CD4-positive, alpha-beta T cell (primary cell): ENCODE measurements at places on chromosomes 1 and 21. TPM values are rescaled to one million over a fixed set of nuclear protein-coding genes. Genes with fewer than 3 reads are reported as not detected.

- peak overlapping the region; percentile 89 for H3K27ac ChIP-seq
- H3K27me3 ChIP-seq, result no peaks in the 10 kb centered on the region
- peaks cover 2% of the 10 kb centered on the region for H3K36me3 ChIP-seq
- H3K4me1 ChIP-seq, result peaks cover 97% of the 10 kb centered on the region
- peak; percentile 71 for DNase-seq
Observed at GRCh38 chr1:21334214-21335087, 44.2 kb upstream of the ECE1 start.

- no peaks in the 10 kb centered on the region for H3K27me3 ChIP-seq
- no peak overlapping the region for H3K27ac ChIP-seq
- DNase-seq, result no peak
- no peak overlapping the region for H3K4me3 ChIP-seq
Observed at GRCh38 chr1:157098519-157098918, 1.1 kb downstream of the ETV3L start.

DNA sequence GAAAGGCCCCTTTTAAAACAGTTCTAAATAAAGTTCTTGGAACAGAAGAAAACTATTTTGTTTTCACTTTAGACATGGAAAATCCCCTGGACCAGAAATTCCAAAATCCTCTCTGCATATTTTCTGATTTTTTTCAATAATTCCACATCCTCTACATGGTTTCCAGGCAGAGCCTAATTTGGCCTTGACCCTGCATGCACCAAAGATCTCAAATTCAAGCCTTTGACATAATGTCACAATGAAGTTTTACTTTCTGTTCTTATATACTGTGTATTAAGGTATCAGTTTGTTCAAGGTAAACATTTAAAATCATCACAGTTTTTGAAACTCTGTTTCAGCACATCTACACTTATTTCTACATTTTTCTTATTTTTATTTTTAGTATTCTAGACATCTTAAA lies 12.2 kb upstream of the NPL start:
- DNase-seq, result no peak
- peaks cover 1% of the 10 kb centered on the region for H3K27me3 ChIP-seq
- H3K4me1 ChIP-seq, result peaks cover 4% of the 10 kb centered on the region
- H3K27ac ChIP-seq, result no peak overlapping the region
- no peaks in the 10 kb centered on the region for H3K36me3 ChIP-seq

DNA sequence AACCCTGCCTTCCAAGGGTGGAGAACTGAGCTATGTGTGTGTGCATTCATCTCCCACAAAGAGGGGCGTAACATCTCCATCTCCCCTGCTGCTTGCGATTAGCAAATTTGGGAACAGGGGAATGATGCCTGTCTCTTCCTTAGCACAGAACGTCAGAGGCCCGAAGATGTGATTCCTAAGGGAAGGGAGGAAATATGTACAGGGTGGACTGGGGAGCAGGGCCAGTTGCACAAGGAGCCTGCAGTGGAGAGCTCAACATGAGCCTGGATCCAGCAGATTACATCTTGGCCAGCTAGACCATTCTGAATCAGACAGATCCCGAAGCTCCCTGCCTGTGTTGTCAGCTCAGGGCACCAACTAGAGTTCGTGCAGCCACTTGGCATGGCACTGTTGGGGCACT lies 118.1 kb downstream of the NGF start:
- no peak overlapping the region for H3K27ac ChIP-seq
- H3K4me3 ChIP-seq, result no peak overlapping the region
- DNase-seq, result no peak
- no peaks in the 10 kb centered on the region for H3K4me1 ChIP-seq

- H3K27me3 ChIP-seq, result no peaks in the 10 kb centered on the region
- no peak for DNase-seq
- no peaks in the 10 kb centered on the region for H3K4me1 ChIP-seq
- no peak overlapping the region for H3K4me3 ChIP-seq
- H3K36me3 ChIP-seq, result no peaks in the 10 kb centered on the region
Observed at GRCh38 chr1:156344409-156344808, 6.1 kb downstream of the TSACC start.

DNA sequence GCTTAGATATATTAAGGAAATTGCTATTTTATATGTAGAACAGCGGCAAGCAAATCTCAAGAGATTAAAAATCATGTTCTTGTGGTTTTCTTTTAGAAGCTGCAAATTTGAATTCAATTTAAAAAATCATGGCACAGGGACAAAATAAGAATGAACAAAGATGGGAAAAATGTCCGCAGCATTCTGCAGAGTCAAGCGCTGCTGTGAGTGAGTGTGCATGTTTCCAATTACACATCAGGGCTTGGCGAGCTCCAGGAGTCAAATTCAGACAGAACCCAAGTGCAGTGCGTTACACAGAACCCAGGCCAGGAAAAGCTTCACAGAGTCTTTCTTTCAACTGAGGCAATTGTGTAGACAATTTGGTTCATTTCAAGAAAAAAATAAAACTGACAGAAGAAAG lies 33.3 kb upstream of the ERG start:
- DNase-seq, result no peak
- H3K4me1 ChIP-seq, result no peaks in the 10 kb centered on the region
- H3K27me3 ChIP-seq, result no peaks in the 10 kb centered on the region

- DNase-seq, result no peak
- H3K4me3 ChIP-seq, result no peak overlapping the region
- peaks cover 32% of the 10 kb centered on the region for H3K36me3 ChIP-seq
- H3K27me3 ChIP-seq, result no peaks in the 10 kb centered on the region
- H3K4me1 ChIP-seq, result peaks cover 15% of the 10 kb centered on the region
- no peak overlapping the region for H3K27ac ChIP-seq
Observed at GRCh38 chr1:84569216-84569615, 5.0 kb downstream of the CTBS start.

DNA sequence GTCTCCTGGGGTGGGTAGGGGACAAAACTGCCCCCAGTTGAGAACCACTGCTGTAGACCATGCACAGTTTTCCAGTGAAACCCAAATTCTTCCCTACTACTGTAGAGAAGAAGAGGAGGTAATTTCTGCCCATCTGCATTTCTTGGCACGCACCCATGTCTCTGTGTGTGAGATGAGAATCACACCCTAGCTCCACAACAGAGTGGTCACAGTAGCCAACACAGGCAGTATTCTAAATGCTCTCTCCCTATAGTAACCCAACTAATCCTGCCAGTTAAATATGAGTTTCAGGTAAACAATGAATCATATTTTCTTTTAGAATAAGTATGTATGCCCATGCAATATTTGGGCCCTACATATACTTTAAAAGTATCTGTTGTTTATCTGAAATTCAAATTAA lies 1.2 kb upstream of the CAPN2 start:
- H3K4me1 ChIP-seq, result peaks cover 52% of the 10 kb centered on the region
- no peaks in the 10 kb centered on the region for H3K27me3 ChIP-seq
- H3K36me3 ChIP-seq, result no peaks in the 10 kb centered on the region
- H3K4me3 ChIP-seq, result no peak overlapping the region
- no peak for DNase-seq
- H3K27ac ChIP-seq, result no peak overlapping the region

- no peak for DNase-seq
- H3K27ac ChIP-seq, result no peak overlapping the region
- peaks cover 6% of the 10 kb centered on the region for H3K4me1 ChIP-seq
- H3K36me3 ChIP-seq, result no peaks in the 10 kb centered on the region
Observed at GRCh38 chr21:46171585-46171984, 12.7 kb downstream of the SPATC1L start.

GRCh38 chr1:189185097-189185496 lies 1292.6 kb downstream of the BRINP3 start:
- no peaks in the 10 kb centered on the region for H3K27me3 ChIP-seq
- H3K4me1 ChIP-seq, result no peaks in the 10 kb centered on the region
- no peak overlapping the region for H3K4me3 ChIP-seq
- H3K36me3 ChIP-seq, result no peaks in the 10 kb centered on the region
- no peak for DNase-seq
- no peak overlapping the region for H3K27ac ChIP-seq

GRCh38 chr21:39663742-39664492 lies 51.2 kb downstream of the B3GALT5 start:
- H3K4me3 ChIP-seq, result no peak overlapping the region
- H3K36me3 ChIP-seq, result no peaks in the 10 kb centered on the region
- H3K4me1 ChIP-seq, result no peaks in the 10 kb centered on the region
- no peak overlapping the region for H3K27ac ChIP-seq
- no peaks in the 10 kb centered on the region for H3K27me3 ChIP-seq

DNA sequence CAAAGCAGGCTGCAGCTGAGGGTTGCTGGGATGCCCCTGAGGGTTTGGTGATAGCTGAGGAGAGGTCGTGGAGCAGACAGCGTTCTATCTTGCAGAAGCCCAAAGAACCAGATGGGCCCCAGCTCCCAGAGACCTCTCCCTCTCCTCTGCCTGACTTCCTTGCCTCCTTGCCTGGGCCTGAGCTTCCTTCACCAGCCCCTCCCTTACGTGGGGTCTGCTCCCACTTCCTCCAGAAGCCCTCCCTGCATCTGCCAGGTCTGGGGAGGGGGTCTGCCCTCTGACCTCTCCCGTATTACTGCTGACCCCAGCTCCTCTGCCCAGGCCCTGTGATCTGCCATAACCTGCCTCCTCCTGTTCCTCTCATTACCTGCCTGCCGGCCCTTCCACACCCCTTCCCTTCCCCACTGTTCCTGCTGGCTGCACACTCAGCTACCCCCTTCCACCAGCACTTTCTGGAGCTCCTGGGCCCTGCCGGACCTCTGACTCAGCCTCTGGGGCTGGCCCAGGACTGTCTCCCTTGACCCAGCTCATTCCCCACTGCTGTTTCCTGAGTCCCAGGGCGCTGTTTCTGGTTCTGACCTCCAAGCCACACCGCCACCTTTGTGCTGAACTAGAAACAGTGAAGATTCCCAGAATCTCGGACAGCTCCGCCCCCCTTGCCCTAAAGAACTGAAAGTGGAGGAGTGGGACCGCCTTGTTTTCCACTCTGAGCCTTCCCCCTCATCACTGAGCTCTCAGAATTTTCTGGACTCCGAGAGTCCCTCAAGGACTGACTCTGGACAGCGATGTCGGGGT lies 237.7 kb upstream of the C1orf174 start:
- no peak overlapping the region for H3K27ac ChIP-seq
- DNase-seq, result no peak
- no peaks in the 10 kb centered on the region for H3K4me1 ChIP-seq
- no peak overlapping the region for H3K4me3 ChIP-seq

DNA sequence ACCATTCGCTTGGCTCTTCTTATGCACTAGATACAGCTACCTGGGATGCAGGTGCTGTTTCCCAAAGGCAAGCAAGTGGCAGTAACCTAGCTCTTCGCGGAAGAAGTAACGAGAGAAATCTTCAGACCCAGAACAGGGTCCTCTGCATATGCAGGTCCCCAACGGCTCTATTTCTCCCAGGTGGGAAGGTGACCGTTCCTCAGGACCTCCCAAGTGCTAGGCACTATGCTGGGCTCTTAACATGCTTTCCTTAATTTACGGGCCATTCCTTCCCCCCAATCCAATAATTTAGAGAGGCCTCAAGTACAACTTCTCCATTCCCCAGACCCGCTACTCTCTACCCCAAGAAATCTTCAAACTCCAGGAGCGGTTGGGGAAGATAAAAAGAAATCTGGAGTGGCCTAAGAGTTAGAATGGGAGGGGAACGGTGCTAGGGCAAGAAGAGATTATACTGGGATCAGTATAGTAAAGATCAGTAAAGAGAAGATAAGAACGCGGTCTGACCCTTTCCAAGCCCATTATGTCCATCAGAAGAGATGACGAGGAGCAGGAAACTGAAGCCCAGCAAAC lies 410 bp downstream of the TXNDC12 start:
- DNase-seq, result no peak
- peak overlapping the region; percentile 88 for H3K4me3 ChIP-seq
- H3K36me3 ChIP-seq, result peaks cover 3% of the 10 kb centered on the region
- no peaks in the 10 kb centered on the region for H3K27me3 ChIP-seq
- H3K4me1 ChIP-seq, result peaks cover 26% of the 10 kb centered on the region

DNA sequence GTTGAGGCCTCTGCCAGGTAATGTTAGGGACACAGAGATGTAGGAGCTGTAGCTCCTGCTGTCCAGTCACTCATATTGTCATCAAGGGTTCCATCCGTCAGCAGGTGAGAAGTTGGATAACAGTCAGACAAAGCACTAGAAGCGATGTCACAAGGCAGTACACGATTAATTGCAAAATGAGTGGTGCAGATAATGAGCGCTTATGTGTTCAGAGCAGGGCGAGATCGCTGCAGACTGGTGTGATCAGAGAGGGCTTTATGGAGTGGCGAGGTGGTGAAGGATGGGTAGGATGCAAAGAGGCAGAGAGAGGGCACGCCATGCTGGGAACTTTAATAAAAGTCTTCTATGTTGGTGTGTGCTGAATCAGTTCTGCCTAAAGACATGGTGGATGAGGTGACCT lies 8.8 kb downstream of the TMCC2 start:
- no peaks in the 10 kb centered on the region for H3K27me3 ChIP-seq
- H3K27ac ChIP-seq, result no peak overlapping the region
- DNase-seq, result no peak
- H3K4me3 ChIP-seq, result no peak overlapping the region

GRCh38 chr1:156073740-156074139 lies 8.5 kb downstream of the MEX3A start:
- no peak for DNase-seq
- no peak overlapping the region for H3K27ac ChIP-seq
- no peaks in the 10 kb centered on the region for H3K36me3 ChIP-seq

DNA sequence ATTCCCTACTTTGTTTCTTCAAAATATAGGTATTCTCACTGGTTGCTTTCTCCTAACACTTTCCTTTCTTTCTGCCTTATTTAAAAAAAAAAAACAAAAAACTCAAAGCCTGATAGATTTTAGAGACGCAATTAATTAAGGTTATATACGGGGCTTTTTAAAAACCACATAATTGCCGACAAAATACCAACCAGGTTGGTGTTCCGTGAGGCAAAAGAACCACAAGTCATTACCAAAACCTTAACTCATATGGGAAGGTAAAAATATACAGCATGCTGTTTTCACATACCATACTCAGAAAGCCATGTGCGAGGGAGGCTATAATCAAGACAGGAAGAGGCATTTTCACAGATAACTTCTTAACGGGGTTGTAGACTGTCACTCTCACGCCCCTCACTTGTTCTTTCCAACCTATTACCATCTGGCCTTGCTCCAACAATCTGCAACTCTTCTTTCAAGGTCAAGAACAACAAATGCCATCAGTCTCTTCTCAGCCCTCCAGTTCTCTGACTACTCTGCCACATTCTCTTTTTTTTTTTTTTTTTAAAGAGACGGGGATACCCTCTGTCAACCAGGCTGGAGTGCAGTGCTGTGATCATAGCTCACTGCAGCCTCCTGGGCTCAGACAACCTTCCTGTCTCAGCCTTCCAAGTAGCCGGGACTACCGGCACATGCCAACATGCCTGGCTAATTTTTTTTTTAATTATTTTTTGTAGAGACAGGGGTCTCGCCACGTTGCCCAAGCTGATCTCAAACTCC lies 102.6 kb downstream of the APP start:
- H3K27ac ChIP-seq, result no peak overlapping the region
- DNase-seq, result peak; percentile 22
- H3K4me1 ChIP-seq, result peaks cover 12% of the 10 kb centered on the region
- H3K27me3 ChIP-seq, result no peaks in the 10 kb centered on the region
- H3K36me3 ChIP-seq, result no peaks in the 10 kb centered on the region

GRCh38 chr1:116404699-116405098 lies 31.7 kb downstream of the ATP1A1 start:
- DNase-seq, result no peak
- H3K36me3 ChIP-seq, result peaks cover 86% of the 10 kb centered on the region
- H3K27me3 ChIP-seq, result no peaks in the 10 kb centered on the region
- peaks cover 8% of the 10 kb centered on the region for H3K4me1 ChIP-seq
- no peak overlapping the region for H3K4me3 ChIP-seq
- H3K27ac ChIP-seq, result no peak overlapping the region

Gene ARF1
- 318 TPM for total RNA-seq

Gene UTS2
- total RNA-seq, result not detected

Gene SERBP1
- 128 TPM for total RNA-seq

Gene DPH5
- total RNA-seq, result 35.4 TPM
